ENCODE measurements at places on chromosomes 6 and 20.

DNA sequence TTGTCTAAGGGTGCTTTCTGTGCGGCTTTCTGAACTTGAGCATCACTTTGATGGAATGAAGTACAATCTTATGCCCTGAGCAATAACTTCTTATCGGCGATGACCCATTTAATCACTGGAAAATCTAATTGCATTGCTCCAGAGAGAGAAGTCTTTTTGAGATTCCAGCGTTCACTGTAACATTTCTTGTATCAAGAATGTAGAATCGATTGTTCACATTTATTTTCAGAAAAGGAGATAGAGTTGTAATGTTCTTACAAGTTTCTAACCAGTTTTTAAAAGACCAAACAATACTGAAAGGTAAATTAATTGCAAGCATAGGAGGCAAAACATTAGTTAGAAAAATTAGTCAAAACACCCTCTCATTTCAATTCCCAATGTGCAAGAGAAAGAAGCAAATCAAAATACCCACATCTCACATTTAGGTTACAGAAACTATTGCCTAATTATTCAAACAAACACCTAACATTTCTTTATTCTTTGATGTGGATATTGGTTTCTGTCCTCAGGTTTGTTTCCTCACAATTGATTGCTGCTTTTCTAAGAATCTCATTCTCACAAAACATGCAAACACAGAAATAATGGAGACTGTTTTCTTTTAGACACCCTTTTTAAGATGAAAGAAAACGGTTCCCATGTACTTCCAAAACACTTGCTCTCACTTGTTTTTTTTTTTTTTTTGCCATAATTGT is 14.8 kb upstream of the PRDM13 start:
- no peak for DNase-seq

- no peak for DNase-seq
These were observed 68.5 kb downstream of the EYA2 start for GRCh38 chr20:46963196-46963529.

DNA sequence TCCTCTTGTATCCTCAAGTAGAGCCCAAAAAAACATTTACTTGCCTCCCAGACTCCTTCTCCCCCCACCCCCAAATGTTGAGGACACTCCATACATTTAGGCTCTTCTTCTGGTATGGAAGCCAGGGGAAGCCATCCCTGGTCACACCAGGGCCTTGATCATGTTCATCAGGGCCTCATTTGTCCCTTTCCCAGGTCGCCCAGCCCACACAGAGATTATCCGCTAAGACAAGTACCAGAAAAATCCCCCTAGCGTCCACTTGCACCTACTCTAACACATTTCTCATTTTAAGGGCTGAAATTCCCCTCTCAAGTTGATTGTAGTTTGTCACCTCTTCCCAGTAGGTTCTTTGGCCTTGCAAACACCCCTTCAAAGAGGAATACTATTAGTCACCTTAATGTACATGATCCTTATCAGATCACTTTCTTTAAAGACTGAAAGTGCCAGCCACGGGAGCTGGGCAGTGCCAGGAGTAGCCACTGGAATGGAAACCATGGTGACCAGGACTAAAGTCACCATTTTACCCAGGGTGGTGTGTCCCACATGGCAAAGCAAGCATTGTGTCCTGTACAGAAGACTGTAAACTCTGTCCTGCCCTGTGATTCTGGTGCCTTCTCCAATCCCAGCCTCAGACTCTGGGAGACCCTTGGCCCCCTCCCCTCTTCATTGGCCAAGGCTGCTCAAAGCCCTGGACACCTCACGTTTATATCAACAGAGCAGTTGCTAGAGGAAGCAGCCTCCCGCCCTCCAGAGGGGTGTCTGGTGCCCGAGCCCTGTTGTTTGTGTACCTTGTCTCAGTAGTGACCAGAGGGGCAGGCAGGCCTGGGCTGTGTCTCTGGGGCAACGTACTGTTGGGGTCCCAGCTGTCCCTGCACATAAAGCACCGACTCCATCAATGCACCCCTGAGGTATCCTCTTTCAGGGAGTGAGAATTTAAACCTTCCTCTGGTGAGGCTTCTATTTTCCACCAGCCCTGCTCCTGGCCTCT is 5.0 kb upstream of the APOBEC2 start:
- DNase-seq: no peak

GRCh38 chr6:165848086-165848426 is 185.0 kb upstream of the PDE10A start:
- DNase-seq: no peak

DNA sequence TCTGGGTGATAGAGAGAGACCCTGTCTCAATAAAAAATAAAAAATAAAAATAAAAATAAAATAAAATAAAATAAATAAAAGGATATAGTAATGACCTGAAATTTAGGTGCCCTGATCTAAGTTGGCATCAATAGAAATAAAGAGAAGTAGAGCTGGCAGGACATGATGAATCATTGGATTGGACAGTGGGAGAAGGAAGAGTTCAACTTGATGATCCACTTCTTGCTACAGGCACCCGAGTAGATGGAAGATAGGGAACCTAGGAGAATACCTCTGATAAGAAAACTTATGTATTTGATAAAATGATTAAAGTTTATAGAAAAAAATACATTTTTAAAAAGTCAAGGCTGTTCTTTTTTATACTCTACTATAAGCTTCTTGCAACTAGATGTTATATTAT is 79.0 kb downstream of the ADTRP start:
- no peak for DNase-seq

DNA sequence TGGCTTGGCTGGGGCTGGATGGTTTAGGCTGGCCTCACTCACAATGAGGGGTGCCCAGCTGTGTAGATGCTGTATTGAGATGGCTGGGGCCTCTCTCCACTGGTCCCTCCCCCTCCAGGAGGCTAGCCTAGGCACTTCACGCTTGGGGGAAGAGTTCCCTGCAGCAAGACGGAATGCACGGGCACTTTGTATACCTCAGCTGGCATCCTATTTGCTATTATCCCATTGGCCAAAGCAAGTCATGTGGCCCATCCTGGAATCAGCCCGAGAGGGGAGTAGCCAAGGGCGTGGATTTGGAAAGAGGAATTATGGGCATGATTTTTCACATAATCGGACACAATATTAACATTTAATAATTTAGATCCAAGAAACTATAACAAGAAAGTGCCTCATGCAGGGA is 64.3 kb downstream of the ISM1 start:
- no peak for DNase-seq

DNA sequence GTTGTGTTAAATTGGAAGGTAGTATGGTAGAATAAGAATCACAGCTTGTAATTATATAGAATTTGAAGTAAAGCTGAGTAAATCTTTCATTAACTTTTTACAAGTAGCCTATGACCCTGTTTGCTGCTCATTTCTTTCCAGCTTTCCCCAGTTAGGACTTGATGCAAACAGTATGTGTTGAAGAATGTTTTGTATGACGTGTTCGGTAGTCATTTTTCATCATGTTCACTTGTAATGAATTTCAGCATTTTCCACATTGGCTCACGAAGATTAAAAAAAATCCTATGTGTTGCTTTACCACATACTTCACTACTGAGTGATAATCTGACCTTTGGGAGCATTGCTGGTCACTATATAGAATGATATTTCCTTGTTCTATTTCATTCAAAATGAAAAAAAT is 162.4 kb downstream of the CDKAL1 start:
- no peak for DNase-seq

- DNase-seq: no peak
These were observed 129.8 kb upstream of the GJE1 start for GRCh38 chr6:142002825-142003405.

DNA sequence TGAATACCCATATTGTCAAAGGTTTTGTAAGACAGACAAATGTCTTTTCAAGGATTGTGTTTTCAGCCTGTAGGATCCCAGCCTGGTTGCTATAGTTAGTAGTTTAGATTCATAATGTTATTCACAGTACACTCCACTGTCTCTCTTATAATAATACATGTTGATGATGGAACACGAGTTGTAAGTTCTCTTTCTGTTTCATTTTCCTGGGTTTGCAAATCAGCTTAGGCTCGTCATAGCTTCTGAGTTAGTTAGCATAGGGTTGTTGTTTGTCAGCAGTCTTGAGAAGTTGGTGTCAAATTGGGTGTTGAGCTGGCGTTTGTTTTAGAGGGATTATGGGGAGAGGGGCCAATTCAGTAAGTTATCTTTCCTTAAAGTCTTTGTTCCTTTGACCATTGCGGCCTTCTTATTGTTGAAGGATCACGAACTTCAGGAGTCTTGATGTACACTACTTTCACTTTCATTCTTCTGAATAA is 45.8 kb downstream of the QKI start:
- DNase-seq: no peak

GRCh38 chr6:25446830-25447569 is 167.8 kb downstream of the CARMIL1 start:
- DNase-seq: no peak

GRCh38 chr6:98056955-98057354 is 773.9 kb upstream of the MMS22L start:
- no peak for DNase-seq

GRCh38 chr6:136563386-136564152 is 13.3 kb upstream of the MAP7 start:
- DNase-seq: no peak

- no peak for DNase-seq
These were observed 66.0 kb downstream of the BACH2 start for GRCh38 chr6:90230548-90231215.

- DNase-seq: no peak
These were observed 660.4 kb downstream of the CD109 start for GRCh38 chr6:74356391-74356790.

DNA sequence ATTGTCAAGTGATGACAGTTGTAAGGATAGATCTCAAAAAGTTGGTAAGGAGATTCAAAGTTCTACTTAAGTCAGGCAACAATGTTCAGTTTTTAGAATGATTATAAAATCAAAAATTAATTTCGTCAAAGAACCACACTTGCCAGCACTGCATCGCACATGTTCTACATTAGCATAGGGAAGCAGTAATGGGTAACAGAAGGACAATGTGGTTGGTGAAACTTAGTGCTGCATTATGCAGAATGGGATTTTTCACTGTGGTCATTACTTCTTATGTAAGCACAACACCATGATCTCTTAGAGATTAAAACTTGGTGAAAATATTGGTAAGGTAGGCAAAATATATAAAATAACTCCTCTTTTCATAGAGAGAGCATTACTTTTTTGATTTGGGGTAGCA is 173.7 kb upstream of the THEMIS start:
- DNase-seq: no peak

DNA sequence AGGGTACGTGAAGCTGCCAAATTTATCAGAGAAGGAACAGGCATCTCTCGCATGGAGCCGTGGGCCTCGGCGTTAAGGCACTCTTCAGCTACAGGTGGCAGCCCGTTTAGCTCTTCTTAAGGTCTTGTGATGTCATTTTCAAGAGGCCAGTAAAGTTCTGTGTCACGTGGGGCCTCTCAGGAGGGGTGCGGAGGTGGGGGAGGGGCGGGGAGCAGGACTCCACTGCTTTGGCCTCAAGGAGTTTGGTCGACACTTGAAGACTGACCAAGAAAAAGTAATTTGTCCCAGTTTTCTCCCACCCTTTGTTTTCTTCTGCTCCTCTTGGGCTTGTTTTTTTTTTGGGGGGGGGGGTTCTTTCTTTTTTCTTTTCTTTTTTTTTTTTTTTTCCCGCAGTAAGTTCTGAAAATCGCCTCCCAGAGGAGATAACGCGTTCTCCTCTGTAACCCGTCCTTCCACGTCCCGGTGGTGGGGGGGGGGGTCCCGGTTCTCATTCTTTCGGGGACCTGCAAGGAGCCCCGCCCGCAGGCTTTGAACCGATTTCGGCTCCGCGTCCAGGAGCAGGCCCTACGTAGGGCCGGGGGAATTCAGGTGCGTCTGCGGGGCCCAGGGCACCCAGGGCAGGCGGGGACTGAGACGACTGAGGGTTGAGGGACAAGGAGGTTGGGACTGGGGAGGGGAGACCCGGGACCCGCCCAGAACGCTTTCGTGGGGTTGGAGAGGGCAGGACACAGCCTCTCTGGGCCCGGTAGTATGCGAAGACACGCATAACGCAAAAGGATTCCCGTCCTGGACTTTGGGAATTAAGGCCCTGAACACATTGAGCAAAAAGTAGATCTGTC is 26.0 kb downstream of the GPX6 start:
- DNase-seq: no peak

DNA sequence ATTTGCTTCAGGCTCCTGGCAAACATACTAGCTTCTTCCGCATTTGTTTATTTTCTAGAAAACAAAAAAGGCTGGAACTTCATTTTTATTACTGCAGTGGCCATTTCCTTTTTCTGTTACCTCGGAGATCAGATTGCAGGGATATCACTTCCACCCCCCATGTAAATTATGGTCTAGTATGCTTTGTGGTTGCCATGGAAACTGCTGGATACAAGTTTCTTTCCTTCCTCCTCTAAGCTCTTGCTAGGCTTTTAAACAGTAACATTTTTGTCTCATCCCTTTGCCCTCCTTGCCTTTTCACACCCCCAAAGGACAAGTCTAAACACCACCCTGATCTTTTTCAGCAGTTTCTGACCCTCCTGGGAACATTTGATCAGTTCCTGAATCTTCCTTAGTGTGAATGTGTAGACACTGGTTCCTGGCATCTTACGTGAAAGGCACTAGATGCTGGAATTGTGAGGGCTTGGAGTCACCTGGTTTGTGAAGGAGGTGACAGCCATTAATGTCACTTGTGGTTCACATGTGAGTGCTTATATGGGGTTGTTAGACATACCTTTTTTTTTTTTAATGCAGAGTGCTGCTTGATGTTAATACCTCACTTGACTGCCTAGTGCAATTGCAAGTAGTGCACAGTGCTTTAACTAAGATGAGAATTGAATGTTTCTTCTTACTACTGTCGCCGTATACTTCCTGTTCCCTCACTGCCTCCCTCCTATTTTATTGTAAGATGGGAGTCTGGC is 181.6 kb downstream of the JARID2 start:
- no peak for DNase-seq

DNA sequence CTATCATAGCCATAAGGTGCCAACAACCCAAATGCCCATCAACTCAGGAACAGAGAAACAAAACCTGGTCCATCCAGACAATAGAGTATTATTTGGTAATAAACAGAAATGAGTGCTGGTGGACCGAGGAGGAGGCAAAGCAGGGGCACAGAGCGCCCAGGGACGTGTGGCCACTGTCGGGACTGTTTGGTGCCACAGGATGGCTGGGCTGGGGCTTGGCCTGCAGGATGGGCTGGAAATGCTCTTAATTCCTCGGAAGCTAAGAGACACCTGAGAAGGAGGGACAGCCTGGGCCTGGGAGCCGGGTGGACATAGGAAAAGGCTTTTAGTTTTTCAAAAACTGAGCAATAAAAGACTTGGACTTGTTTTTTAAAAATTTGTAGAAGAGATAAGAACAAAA is 216.4 kb downstream of the DLL1 start:
- DNase-seq: no peak

DNA sequence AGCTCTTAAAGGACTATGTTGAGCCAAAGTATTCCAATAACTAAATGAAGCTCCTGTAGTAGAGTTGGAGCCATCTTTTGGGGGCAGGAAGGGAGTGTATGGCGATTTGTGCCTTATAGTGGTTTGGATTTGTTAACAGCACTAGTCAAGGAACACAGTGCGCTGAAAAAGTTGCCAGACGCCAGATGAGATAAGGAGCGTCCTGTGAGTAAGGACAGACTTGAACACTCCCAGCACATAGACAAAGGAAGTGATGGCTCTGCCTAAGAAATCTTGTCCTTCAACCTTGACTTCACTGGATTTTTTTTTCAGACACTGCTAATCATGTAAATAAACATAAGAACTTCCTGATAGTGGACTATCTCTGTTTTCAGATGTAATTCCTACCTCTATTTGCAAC is 136.9 kb downstream of the TRMT11 start:
- no peak for DNase-seq
